ENCODE measurements at places on chromosomes 16 and 17.

DNA sequence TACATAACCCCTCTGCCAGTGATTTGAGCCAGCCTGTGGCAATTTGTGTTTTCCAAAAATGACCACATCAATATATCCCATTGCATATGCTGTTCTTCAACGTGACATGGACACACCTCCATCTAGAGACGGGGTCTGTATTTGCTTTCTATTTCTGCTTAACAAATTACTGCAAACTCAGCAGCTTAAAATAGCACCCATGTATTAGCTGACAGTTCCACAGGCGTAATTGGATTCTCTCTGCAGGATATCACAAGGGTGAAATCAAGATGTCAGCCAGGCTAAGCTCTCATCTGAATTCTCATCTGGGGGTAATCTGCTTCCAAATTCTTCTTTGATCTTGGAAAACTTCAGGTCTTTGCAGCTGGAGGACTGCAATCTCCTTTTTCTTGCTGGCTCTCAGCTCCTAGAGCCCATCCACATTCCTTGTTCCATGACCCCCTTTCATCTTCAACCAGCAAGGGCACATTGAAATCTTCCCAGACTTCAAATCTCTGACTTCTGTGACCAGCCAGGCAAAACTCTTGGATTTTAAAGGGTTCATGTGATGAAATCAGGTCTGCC lies 8.2 kb downstream of the KRT9 start:
- H3K36me3 ChIP-seq = peaks cover 3% of the 10 kb centered on the region
- peaks cover 3% of the 10 kb centered on the region for H3K4me1 ChIP-seq
- no peak overlapping the region for H3K4me3 ChIP-seq
- DNase-seq = no peak
- H3K27ac ChIP-seq = no peak overlapping the region

DNA sequence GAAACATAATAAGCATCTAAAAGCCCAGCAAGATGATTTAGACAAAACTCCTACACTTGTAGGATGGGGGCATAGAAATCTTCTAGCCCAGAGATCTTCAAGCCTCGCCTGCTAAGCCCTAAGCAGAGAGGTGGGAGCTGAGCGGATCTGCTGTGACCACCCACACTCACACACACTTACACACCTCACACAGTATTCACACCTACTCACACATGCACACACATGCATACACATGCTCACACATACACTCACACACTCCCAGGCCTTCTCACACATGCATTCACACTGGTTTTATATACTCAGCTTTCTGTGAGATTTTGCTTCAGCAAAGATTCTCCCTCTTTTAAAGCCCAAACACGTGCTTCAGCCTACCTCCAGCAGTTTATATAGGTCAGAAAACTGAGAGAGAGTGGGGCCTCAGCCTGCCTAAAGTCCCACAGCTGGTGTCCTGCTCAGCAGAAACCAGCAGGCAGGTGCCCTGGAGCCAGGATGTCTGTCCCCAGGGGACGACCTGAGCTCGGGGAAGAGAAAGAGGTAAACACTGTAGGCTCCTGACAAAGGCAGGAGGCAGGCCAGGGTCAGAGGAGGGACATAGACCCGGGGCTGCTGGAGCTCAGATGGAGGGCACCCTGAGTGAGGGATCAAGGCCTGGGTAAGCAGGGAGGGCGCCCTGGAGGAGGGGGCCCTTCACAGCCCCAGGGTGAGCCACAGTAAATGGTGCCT lies 12.0 kb upstream of the KRT19 start:
- peak overlapping the region; percentile 49 for H3K27ac ChIP-seq
- H3K4me3 ChIP-seq = no peak overlapping the region
- H3K36me3 ChIP-seq = no peaks in the 10 kb centered on the region
- no peak for DNase-seq
- peaks cover 4% of the 10 kb centered on the region for H3K4me1 ChIP-seq

DNA sequence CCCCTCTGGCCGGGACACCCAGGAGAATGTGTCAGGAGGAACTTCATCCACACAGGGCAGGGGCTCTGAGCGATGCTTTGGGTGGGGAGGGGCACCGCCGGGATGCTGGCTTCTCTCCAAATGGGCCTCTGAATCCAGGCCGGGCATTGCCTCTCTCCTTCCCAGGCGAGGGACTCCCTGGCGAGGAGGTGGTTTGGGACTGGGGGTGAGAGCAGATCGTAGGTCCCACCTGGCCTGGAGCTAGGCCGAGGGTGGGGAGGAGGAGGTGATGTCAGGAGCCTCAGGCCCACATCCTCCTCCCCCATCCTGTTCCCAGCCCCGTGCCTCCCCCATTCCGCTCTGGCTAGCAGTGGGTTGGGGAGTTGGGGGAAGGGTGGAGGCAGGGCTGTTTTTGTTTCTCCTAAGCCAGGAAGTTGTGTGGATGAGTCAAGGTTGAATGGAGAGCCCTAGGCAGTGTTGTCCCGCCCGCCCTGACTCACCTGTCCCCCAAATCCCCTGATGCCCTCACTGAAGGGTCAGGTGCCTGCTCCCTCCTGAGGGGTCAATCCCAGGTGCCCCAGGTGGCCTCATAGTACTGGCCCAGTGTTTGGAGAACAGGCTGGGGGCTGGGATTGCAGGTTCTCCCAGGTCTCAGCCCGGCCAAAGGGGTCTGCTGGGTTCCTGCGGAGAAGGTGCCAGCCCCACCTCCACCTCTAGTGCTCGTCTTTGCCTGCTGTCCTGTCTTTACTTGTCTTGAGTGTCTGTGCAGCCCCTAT lies 2.8 kb downstream of the GRB7 start:
- DNase-seq = no peak
- H3K36me3 ChIP-seq = peaks cover 6% of the 10 kb centered on the region
- peaks cover 10% of the 10 kb centered on the region for H3K4me1 ChIP-seq
- H3K27me3 ChIP-seq = peaks cover 24% of the 10 kb centered on the region
- H3K27ac ChIP-seq = peak overlapping the region; percentile 78
- no peak overlapping the region for H3K4me3 ChIP-seq

DNA sequence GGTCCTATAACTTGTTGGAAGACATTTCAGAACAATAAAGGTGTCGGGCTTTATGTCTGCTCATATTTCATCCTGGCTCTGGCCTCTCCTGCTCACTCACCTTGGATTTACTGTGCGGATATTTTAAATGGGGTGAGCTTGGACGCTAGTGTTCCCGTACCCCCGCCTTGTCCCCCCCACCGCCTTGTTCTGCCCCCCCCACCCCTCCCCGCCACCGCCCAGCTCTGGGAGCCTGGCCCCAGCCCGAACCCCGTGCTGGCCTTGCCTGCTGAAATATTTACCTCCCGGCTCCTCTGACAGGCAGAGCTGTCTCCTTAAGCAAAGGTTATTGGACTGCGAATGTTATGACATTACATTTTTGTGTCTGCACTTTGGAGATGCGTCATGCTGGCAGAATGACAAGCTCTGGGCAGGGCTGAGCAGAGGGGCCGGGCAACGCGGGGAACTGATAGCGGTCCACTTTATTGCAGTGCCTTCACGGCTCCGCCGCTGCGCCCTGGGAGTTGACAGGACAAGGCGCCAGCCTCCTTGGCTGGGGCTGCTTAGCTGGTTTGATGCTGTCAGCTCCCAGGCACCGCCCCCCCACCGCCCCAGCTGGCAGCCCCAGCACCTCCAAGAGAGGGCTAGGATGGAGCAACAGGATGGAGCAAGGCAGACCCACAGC lies 222.5 kb upstream of the GSE1 start:
- no peak overlapping the region for H3K4me3 ChIP-seq
- DNase-seq = no peak
- H3K27me3 ChIP-seq = peaks cover 7% of the 10 kb centered on the region
- no peaks in the 10 kb centered on the region for H3K36me3 ChIP-seq
- peaks cover 2% of the 10 kb centered on the region for H3K4me1 ChIP-seq

DNA sequence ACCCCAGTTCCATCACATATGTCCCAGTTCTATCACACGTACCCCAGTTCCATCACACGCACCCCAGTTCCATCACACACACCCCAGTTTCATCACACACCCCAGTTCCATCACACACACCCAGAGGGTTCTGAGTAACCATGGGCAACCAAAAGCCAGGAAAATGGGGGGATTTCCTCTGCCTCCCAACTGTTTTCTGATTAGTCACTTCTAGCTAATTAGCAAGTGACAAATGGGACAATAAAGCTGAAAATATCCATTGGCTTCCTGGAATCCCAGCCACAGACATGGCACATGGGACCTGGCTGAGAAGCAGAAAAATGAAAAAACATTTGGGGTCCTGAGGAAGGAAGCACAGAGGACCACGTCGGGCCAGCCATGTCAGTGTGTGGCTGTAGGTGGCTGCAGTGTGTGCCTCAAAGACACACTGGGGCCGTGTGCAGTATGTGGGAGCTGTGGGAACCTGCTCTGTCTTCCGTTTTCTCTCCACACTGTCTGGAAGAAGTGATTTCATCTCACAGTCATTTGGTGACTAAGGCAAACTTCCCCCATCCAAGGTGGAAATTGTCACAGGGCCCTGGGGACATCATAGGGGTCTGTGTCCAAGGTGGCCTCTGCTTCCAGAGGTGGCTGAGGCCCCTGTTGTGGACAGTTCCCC lies 106.7 kb downstream of the CMIP start:
- H3K36me3 ChIP-seq = peaks cover 2% of the 10 kb centered on the region
- no peak for DNase-seq
- peak overlapping the region; percentile 87 for H3K27ac ChIP-seq
- H3K4me3 ChIP-seq = peak overlapping the region; percentile 57

DNA sequence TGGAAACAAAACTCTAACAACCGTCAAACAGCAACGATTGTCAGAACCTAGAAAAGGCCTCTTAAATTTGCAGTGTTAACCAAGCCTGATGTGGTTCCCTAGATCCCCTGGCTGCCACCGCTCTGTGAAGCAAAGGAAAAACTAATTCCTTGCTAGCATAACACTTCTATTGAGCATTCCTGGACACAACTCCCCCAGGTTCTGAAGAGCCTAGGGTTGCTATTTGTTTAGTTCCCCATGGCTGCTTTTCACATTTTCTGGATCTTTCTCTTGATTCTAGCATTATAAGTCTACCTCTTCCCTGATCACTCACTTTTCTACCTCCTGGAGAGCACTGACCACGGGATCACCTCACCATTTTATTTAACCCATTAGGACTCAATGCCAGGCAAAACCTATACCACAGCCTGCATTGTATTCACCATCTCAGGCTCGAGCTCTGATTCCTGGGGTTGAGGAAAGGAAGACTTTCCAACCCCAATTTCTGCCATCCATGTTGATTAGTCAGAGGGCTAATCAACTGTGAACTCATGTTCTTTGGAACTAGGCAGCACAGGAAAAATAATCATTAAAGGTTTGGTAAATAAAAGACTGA lies 692 bp upstream of the KCNJ16 start:
- H3K4me3 ChIP-seq = no peak overlapping the region
- no peak for DNase-seq
- no peaks in the 10 kb centered on the region for H3K36me3 ChIP-seq

DNA sequence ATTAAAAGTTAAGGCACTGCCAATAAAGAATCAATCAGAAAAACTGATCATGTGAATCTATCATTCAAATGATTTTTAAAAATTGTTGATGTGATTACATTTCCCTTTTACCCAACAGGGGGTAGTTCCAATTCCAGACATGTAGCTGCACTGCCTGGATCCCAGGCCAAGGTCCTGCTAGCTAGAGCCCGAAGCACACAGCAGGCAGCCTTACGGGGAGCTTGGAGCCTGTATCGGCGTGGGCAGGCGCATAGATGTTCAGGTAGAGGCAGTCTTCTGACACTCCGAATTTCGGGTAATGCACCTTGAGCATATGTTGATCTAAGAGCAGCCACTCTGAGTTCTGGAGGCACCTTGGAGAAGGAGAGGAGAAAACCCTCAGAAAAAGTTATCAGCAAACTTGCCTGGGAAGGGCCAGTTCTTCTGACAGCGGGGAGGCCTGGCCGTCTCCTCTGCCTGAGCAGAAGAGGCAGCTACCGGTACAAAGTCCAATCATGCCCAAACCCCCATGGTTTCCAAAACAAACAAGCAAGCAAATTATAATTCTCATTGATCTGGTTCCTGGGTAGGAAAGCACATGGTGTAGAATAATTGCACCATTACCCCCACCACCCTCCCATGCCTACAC lies 3.6 kb downstream of the CES5A start:
- H3K4me3 ChIP-seq = no peak overlapping the region
- peaks cover 5% of the 10 kb centered on the region for H3K4me1 ChIP-seq
- H3K27me3 ChIP-seq = peaks cover 71% of the 10 kb centered on the region
- H3K27ac ChIP-seq = no peak overlapping the region
- peaks cover 4% of the 10 kb centered on the region for H3K36me3 ChIP-seq
- no peak for DNase-seq

- no peaks in the 10 kb centered on the region for H3K36me3 ChIP-seq
- DNase-seq = no peak
- H3K4me3 ChIP-seq = no peak overlapping the region
- peaks cover 6% of the 10 kb centered on the region for H3K4me1 ChIP-seq
- peaks cover 33% of the 10 kb centered on the region for H3K27me3 ChIP-seq
- H3K27ac ChIP-seq = no peak overlapping the region
Observed at GRCh38 chr16:10557750-10558149, 22.6 kb downstream of the EMP2 start.

DNA sequence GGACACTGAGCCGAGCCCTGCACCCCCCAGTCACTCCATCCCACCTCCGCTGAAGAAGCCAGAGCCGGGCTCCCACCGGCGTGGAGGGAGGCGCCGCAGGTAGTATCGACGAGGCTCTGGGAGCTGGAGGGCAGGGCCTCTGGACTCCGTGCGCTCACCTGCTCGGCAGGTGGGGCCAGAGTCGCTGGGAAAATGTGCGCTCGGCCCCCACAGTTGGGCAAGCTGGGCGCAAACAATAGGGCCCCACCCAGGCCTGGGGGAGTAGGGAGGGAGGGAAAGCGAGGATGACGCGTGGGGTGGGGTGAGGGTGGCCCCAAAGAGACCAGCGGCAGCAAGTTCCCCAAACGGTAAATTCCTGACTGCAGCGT lies 668 bp downstream of the JUP start:
- peaks cover 16% of the 10 kb centered on the region for H3K4me1 ChIP-seq
- peak overlapping the region; percentile 71 for H3K4me3 ChIP-seq
- DNase-seq = no peak
- no peaks in the 10 kb centered on the region for H3K36me3 ChIP-seq
- H3K27me3 ChIP-seq = peaks cover 25% of the 10 kb centered on the region

DNA sequence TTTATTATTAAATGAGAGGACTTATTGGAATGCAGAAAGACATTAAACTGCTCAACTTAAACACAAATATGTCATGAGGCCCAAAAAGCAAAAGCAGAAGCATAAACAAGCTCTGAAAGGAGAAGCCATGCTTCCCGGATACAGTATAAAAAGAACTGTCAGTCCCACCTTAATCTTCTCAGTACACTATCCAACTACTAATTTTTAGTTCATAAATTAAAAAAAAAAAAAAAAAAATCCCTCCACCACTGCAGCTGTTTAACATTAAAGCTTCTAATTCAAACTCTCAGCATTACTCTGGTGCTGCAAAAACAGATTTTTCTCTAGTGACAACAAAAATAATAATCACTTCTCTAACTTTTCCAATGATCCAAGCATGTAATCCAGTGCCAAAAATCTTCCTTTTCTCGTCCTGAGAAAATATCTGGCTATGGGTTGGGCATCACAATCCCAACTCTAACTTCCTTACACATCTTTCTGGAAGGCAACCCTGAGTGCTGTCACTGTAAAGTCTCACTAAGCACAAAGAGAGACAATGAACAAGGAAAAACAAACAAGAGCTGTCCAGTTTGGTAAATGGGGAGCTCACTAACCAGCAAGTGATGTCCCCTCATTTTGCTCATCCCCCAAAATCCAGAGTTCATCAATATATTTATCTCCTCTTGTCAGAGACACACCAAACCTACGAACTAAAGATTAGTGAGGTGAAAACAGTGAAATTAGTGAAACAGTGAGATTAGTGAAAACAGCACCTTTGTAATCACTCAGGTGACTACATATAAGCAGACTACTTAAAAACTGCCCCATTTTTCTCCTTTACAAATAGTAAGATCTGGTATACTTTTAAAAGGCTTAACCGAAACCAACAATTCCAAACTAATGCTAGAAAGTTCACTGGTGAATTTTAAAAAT lies 5.5 kb downstream of the USP32 start:
- peaks cover 46% of the 10 kb centered on the region for H3K4me1 ChIP-seq
- no peaks in the 10 kb centered on the region for H3K36me3 ChIP-seq
- H3K27me3 ChIP-seq = no peaks in the 10 kb centered on the region
- no peak overlapping the region for H3K4me3 ChIP-seq
- H3K27ac ChIP-seq = no peak overlapping the region
- no peak for DNase-seq
